ENCODE measurements at places on chromosomes 11 and 22.

- DNase-seq = peak; percentile 89
Measured at GRCh38 chr11:82076126-82076525, 657.5 kb downstream of the FAM181B start.

GRCh38 chr11:107655602-107656001, 56.3 kb downstream of the SLN start:
- DNase-seq = no peak

GRCh38 chr22:32680277-32680676, 121.2 kb upstream of the TIMP3 start:
- no peak for DNase-seq

GRCh38 chr11:35980686-35981390, 37.0 kb downstream of the LDLRAD3 start:
- DNase-seq = no peak

GRCh38 chr11:8998017-8998416, 5.8 kb downstream of the NRIP3 start:
- no peak for DNase-seq

DNA sequence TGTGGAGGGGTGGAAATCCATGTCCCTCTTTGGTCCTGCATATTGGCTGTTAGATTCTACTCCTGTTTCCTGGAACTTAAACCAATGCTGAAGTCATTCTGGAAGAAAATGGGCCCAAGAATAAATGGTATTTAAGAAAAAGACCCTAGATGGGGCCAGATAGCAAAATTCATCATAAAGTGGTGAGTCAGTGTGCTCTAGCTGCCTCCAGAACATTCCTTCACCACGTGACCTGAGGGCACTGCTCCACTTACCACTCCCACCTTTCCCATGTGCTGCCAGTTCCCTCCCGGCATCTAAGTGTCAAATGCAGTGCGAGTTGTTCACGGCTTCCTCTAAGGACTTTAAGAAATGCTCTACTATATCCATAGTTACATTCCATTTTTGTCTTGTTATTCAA, 30.9 kb upstream of the NAP1L4 start:
- DNase-seq = no peak
